Activated CD8-positive, alpha-beta memory T cell treated with anti-CD3 and anti-CD28 coated beads for 1 hour (primary cell): ENCODE measurements at places on chromosomes 1 and 21.

DNA sequence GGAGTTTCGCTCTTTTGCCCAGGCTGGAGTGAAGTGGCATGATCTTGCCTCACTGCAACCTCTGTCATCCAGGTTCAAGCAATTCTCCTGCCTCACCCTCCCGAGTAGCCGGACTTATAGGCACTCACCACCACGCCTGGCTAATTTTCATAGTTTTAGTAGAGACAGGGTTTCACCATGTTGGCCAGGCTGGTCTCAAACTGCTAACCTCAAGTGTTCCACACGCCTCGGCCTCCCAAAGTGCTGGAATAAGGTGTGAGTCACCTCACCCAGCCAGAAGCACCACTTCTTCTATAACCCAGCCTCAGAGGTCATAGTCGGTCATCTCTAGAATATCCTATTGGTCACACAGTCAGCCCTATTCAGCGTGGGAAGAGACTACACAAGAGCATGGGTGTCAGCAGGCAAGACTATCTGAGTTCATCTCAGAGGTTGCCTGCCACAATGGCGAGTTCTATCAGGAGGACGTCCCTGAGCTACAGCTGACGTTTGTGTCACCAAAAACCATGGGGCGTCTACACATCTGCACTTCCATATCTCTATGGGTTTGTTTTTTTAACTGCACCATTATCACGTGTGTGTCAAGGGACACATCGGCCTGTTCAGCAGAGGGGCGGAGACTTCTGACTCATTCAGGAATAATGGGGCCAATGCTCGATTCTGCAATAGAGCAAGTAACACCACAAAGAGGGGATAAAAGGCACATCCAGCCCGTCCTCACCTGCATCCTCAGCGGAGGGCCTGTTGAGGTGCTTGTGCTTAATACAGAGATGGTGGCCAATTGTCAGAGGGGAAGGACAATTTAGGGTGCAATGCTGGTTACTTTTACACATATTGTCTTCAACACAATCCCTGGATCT, 256.3 kb upstream of the IRF2BP2 start:
- no peak for DNase-seq

DNA sequence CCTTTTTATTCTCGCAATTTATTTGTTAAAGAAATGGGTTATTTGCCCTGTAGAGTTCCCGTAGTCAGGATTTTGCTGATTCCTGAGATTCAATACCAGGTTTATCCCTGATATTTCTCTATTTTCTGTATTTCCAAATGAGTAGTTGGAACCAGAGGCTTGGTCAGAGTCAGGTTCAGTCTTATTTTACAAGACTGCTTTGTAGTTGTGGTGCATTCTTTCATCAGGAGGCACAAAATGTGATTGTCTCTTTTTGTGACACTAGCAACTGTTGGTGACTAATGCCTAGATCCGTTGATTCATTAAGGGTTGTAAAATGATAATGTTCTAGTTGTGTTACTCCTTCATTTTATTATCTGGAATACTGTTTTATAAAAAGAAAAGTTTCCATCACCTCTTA, 95.5 kb upstream of the TPTE start:
- no peak for DNase-seq

GRCh38 chr1:23793018-23793781, 2.3 kb downstream of the LYPLA2 start:
- no peak for DNase-seq

DNA sequence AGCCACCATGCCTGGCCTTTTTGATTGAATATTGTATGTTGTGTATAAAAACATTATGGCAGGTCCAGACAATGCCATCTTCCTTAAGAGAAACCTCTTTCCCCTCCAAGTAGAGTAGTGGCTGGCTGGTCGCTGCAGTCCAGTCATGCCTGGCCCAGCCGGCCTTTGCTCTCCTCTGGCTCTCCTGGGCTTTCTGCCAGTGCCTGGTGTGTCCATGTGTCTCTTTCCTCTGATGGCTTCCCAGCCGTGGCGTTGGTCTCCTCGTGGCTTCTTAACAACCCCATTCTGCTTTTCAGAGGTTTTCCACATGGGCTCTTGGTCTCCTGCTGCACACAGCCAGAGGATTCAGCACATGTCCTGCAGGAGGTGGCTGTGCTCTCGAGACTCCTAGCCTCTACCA, 58.7 kb downstream of the DIP2A start:
- DNase-seq: no peak

- no peak for DNase-seq
These were observed 195.9 kb upstream of the GALNT2 start for GRCh38 chr1:229871078-229871676.

DNA sequence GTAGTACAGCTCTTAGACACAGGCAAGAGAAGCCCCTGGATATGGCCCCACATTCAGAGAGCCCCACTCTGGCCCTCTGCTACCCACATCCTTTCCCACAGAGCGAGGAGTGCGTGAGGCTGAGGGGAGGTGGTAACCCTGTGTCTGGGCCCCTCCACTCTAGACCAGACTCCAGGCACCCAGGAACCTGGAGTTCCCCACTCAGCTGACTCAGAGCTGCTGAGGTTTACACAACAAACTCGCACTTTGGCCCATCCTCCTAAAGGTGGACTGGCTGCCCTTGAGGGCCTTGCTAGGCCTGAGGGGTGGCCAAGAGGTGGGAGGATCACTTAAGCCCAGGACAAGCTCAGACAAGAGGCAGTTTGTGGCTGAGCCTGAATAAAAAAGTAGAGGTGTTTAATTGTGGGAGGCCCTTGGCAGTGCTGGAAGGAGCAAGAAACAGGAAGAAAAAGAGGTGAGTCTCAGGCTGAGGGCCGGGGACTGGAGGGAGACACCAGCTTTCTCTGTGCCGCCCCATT, 10.7 kb downstream of the MR1 start:
- DNase-seq: no peak

- DNase-seq: no peak
These were observed 89.8 kb downstream of the MAN1C1 start for GRCh38 chr1:25706146-25707089.

GRCh38 chr1:202244841-202245261, 51.3 kb downstream of the LGR6 start:
- no peak for DNase-seq

DNA sequence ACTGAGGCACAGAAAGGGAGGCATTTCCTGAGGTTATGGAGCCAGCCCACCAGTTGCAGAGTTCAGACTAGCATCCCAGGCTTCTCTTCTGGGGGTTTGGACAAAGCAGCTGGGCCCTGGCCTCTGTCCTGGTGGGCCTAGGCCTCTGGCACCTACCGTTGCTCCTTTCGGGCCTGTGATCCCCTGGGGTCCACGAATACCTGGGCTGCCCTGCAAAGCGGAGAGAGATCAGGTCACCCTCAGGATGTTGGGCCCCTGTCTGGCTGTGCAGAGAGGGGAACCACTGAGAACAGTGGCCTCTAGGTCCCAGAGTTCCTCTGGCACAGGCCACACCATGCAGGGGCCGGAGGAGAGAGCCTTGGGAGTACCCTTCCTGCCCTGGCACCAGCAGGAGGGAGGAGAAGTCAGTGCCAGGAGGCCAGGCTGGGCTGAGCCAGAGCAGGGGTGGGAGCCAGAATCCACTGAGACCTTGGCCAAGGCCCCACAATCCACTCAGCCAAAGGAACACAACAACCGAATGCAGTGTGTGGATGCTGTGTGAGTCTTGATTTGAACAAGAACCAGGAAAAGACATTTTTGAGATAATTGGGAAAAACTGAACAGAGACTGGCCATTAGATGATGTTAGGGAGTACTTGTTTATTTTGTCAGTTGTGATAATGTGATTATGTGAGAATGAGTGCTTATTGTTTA, 8.9 kb downstream of the COL9A2 start:
- DNase-seq: no peak

DNA sequence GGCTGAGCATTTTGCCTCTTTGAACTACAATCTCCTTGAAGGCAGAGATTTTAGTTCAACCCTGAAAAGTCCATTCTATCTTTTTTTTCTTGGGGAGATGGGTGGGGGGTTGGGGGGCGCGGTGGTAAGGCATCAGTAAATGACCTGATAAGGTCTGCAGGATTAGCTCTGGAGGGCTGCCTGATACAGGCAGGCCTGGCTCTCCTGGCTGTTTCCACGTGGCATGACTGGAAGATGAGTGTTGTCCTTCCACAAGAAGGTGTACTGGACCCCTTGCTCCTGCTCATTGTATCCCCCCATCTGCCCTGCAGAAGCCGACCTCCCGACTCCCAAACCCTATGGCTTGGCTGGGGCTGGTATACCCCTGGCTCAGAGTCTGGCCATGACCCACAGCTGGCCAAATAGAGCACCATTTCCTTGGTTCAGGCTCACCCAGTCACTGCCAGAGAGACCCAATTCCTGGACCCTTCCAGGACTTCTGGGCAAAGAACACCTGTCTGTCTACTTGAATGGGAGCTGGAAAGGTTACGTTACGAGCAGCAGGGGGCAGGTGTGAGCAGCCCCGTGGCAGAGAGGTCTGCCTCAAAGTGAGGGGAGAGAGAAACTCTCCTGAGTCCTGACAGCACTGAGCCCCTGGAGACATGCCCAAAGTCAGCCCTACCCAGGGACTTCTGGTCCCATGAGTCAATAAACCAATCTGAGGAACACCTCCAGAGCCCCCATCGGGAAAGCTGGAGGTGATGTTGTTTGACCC, 17.0 kb downstream of the DHRS3 start:
- no peak for DNase-seq

DNA sequence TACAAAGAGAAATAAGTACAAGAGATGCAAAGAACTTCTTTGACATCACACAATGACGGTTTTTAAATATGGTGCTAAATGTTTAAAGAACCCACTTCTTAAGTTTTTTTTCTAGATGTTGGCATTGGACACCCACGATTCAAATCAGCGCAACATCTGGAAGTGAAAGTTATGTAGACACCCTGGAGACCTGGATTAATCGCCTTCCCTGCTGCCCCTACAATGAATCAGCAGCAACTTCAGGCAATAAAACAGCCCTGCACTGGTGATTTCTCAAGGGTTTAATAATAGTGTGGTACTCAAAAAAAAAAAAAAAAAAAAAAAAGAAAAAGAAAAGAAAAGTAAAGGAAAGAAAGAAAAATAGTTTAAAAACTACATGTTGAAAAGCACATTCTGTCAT, 248.3 kb downstream of the NUF2 start:
- no peak for DNase-seq

DNA sequence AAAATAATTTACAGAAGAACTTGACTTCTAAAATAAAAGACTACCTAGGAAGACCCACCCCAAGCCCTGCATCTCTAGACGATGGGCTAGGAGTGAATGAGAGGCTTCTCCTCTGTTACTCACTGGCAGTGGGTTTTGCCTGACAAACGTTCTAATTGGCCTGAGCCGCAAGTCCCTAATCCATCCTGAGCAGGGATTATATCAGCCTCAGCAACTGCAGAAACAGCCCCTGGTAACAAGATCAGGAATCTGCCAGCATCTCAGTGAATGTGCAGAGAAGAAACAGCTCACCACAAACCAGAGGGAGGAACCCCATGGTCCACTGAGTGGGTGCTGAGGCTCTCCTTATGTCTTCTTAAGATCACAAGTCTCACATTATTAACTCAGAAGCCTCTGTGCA, 240.6 kb downstream of the BRINP2 start:
- no peak for DNase-seq

GRCh38 chr1:170134521-170134920, 11.2 kb upstream of the NTMT2 start:
- DNase-seq: no peak

GRCh38 chr1:23979387-23979880, 693 bp downstream of the SRSF10 start:
- no peak for DNase-seq

DNA sequence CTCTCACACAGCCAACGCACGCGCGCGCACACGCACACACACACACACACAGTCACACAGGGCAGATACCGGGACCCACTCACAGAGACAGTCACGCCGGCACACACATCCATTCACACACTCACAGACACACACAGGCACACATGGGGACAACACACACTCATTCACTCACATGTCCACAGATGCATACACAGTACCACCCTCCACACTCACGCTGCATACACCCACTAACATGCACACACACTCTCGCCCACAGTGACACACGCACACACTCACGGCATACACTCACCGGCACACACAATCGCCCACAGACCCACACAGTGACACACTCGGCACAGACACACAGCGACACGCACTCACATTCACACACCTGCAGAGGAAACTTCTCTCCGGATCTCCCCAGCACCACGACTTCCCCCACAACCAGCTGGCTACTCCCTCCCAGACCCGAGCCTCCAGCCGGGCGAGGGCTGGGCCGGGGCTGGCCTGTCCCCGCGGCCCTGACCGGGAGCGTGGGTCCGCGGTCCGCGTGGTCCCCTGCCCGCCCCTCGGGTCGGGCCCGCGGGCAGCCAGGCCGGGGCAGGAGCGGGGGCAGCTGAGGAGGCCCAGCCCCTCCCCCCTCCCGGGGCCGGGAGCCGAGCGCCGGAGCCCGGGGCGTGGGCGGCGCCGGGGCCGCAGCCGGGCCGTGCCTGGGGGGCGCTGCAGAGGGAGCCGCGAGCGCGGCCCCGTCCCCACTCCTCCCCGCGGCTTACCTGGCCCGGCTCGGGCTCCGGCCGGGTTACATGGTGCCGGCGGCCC, 552 bp downstream of the DLGAP3 start:
- DNase-seq: no peak

DNA sequence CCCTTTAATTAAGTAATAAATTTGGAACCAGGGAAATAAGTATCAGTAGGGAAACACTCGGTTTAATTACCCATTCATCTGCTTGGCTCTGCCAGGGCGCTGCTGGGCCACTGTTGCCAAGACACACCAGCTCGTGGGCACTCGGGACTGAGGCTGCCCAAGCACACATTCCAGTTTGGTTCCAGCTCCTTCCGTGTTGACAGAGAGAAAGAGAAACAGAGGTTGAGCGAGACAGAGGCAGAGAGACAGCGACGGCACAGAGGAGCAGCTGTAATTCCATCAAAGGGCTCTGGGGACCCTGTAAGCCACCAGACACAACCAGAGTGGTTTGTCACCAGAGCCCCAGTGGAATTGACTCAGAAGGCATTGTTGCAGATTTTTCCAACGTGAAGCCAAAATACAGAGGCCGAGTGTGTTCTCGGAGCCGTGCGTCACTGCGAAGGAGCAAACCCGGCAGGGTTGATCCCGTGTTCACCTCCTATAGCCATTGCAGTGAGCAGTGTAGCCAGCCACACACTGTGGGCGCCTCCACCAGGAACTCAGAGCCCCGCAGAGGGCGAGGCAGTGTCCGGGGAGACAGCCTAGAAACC, 33.5 kb downstream of the SYF2 start:
- no peak for DNase-seq

DNA sequence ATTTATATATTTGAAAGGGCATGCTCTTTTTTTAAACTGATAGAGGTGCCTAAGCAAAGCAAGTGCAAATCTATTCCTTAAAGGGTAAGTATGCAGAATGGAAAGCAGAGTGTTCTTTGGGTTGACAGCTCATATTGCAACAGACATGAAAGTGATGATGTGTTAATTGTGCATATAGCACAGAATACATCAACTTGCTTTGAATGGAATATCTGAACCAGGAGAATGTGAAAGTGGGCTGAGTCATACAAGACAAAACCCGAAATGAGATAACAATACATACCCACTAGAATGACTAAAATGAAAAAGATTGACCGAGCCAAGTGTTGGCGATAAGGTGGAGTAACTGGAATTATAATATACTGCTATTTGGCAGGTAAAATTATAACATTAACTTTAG, 4.3 kb downstream of the CR1 start:
- no peak for DNase-seq

- DNase-seq: no peak
These were observed 33.5 kb upstream of the HIVEP3 start for GRCh38 chr1:41952208-41952607.
